ENCODE measurements at places on chromosomes 12 and 14. TPM values are rescaled to one million over a fixed set of nuclear protein-coding genes. Genes with fewer than 3 reads are reported as not detected.

GRCh38 chr12:11958221-11959091, 112.3 kb upstream of the BCL2L14 start:
- no peaks in the 10 kb centered on the region for H3K36me3 ChIP-seq
- no peak for DNase-seq
- no peaks in the 10 kb centered on the region for H3K4me1 ChIP-seq
- H3K27ac ChIP-seq: no peak overlapping the region
- no peaks in the 10 kb centered on the region for H3K27me3 ChIP-seq

GRCh38 chr14:28088125-28088524, 678.5 kb upstream of the FOXG1 start:
- H3K4me3 ChIP-seq: no peak overlapping the region
- DNase-seq: no peak
- no peaks in the 10 kb centered on the region for H3K27me3 ChIP-seq
- no peak overlapping the region for H3K27ac ChIP-seq

GRCh38 chr12:127145929-127146789, 1120.8 kb upstream of the TMEM132C start:
- peaks cover 5% of the 10 kb centered on the region for H3K4me1 ChIP-seq
- H3K36me3 ChIP-seq: no peaks in the 10 kb centered on the region
- peak overlapping the region; percentile 77 for H3K4me3 ChIP-seq
- no peak for DNase-seq
- H3K27me3 ChIP-seq: no peaks in the 10 kb centered on the region

- H3K36me3 ChIP-seq: no peaks in the 10 kb centered on the region
- H3K27me3 ChIP-seq: no peaks in the 10 kb centered on the region
- no peak overlapping the region for H3K4me3 ChIP-seq
- H3K27ac ChIP-seq: no peak overlapping the region
- H3K4me1 ChIP-seq: no peaks in the 10 kb centered on the region
Observed at GRCh38 chr14:57612946-57613345, 119.3 kb upstream of the CCDC198 start.

DNA sequence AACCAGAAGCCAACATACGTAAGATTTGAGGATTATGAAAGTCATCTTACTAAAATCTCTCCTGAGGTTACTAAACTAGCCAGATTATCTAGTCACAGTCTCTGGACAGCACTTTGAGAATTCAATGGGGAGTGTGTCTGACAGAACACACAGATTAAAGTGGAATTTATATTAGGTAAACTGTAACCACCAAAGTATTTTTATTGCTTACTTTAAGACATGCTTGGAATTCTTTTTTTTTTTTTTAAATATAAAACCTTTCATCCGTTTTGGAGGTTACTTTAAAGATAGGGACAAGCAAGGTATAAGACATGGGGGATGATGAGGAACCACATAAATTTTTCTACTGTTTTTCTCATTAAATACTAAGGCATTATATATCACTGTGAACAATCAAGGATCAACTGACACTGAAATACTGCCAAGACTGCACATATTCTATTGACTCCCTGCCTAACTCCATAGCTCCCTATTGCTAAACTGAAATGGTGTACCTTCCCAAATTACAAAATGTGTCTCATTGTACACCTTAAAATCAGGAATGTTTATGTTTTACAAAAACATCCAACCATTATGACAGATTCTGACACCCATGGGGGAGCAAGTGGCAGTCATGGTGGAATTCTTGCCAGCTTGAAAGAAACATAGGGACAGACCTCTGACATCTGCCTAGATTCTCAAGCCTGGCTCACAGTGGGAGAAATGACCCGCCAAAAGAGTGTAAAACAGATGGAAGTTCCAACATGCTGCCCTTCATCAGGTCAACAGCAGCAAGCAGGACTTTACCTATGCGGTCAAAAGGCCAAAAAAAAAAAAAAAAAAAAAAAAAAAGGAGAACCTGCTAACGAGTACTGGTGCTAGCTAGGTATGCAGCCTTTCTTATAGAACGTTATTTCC, 239.3 kb downstream of the MED13L start:
- no peak for DNase-seq
- H3K4me3 ChIP-seq: no peak overlapping the region
- H3K4me1 ChIP-seq: peaks cover 25% of the 10 kb centered on the region
- no peaks in the 10 kb centered on the region for H3K27me3 ChIP-seq
- no peaks in the 10 kb centered on the region for H3K36me3 ChIP-seq
- no peak overlapping the region for H3K27ac ChIP-seq

GRCh38 chr12:88925454-88925853, 345.2 kb upstream of the KITLG start:
- H3K4me1 ChIP-seq: no peaks in the 10 kb centered on the region
- no peaks in the 10 kb centered on the region for H3K36me3 ChIP-seq
- H3K27me3 ChIP-seq: no peaks in the 10 kb centered on the region
- no peak overlapping the region for H3K4me3 ChIP-seq
- no peak for DNase-seq
- H3K27ac ChIP-seq: no peak overlapping the region

DNA sequence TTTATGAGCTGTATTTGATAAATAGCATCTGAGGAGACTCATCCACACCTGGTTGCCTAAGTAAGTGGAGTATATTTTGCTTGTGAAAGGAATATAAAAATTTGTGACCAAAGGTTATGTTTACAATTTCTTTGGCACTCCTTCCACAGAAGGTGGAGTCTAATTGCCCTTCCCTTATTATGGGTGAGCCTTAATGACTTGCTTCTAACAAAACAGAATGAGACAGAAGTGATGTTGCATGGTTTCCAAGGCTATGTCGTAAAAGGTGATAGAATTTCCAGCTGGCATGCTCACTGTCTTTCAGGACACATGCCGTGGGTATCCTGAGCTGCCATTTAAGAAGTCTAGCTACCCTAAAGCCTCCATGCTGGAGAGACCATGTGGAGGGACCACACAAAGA, 116.8 kb upstream of the ABCD2 start:
- DNase-seq: no peak
- no peaks in the 10 kb centered on the region for H3K36me3 ChIP-seq

DNA sequence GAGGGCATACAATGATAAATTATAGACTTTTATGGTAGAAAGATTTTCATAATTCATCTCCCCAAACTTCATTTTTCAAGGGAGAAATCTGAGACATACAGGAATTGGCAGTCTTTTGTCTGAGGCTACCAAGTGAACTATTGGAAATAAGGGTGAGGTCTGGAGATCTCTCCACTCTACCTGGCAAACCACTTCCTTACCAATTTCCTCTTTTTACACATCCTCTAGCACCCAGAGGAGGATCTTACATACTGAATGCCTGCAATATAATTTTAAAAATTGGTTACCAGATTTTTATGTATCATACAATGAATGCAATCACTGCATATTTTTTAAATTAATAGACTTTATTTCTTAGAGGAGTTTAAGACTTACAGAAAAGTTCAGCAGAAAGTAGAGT, 6.6 kb downstream of the PDE6H start:
- DNase-seq: no peak
- H3K36me3 ChIP-seq: no peaks in the 10 kb centered on the region
- H3K27ac ChIP-seq: no peak overlapping the region

- H3K27ac ChIP-seq: no peak overlapping the region
- H3K4me3 ChIP-seq: no peak overlapping the region
- peaks cover 5% of the 10 kb centered on the region for H3K4me1 ChIP-seq
- no peaks in the 10 kb centered on the region for H3K27me3 ChIP-seq
- H3K36me3 ChIP-seq: no peaks in the 10 kb centered on the region
- DNase-seq: no peak
Observed at GRCh38 chr12:5514016-5514415, 82.1 kb downstream of the NTF3 start.

DNA sequence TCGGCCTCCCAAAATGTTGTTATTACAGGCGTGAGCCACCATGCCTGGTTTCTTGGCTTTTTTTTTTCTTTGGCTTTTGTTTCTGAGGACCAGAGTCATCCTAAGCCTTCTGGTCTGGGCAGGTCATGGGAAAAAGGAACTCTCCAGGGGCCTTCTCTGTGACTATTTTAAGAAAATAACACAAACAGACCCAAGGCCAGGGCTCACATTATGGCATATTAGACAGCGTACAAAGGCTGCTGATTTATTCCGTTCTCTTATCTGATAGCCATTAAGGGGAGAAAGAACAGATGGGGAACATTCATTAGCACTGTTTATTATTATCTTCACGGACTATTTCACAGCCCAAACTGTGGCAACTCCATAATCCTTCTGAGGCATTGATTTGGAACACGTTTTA, 28.8 kb upstream of the MANSC4 start:
- H3K27me3 ChIP-seq: no peaks in the 10 kb centered on the region
- peaks cover 22% of the 10 kb centered on the region for H3K4me1 ChIP-seq
- no peak overlapping the region for H3K4me3 ChIP-seq
- H3K27ac ChIP-seq: peak overlapping the region; percentile 41
- no peak for DNase-seq

GRCh38 chr12:105554223-105554678, 223.8 kb downstream of the C12orf75 start:
- H3K27me3 ChIP-seq: no peaks in the 10 kb centered on the region
- no peaks in the 10 kb centered on the region for H3K4me1 ChIP-seq
- no peak for DNase-seq
- H3K36me3 ChIP-seq: no peaks in the 10 kb centered on the region
- H3K27ac ChIP-seq: no peak overlapping the region
- no peak overlapping the region for H3K4me3 ChIP-seq

GRCh38 chr12:113936460-113936859, 29.7 kb downstream of the RBM19 start:
- peaks cover 27% of the 10 kb centered on the region for H3K36me3 ChIP-seq
- no peak overlapping the region for H3K4me3 ChIP-seq
- no peak for DNase-seq
- no peak overlapping the region for H3K27ac ChIP-seq
- no peaks in the 10 kb centered on the region for H3K27me3 ChIP-seq
- peaks cover 10% of the 10 kb centered on the region for H3K4me1 ChIP-seq

- peaks cover 11% of the 10 kb centered on the region for H3K36me3 ChIP-seq
- H3K4me3 ChIP-seq: no peak overlapping the region
- no peaks in the 10 kb centered on the region for H3K27me3 ChIP-seq
- peaks cover 5% of the 10 kb centered on the region for H3K4me1 ChIP-seq
- no peak for DNase-seq
Observed at GRCh38 chr14:63940387-63940786, 87.6 kb downstream of the SYNE2 start.

- peak within 1 kb of the TSS; percentile 87 for H3K4me3 ChIP-seq
- peaks cover 50% of the 10 kb centered on the region for H3K4me1 ChIP-seq
- DNase-seq: peak; percentile 50
- H3K27me3 ChIP-seq: no peaks in the 10 kb centered on the region
Observed at GRCh38 chr14:55411426-55412389, at the start of gene ATG14. TSS of gene ATG14 (minus strand) at chr14:55411830. CDS start at chr14:55411822, 8 bp downstream.

DNA sequence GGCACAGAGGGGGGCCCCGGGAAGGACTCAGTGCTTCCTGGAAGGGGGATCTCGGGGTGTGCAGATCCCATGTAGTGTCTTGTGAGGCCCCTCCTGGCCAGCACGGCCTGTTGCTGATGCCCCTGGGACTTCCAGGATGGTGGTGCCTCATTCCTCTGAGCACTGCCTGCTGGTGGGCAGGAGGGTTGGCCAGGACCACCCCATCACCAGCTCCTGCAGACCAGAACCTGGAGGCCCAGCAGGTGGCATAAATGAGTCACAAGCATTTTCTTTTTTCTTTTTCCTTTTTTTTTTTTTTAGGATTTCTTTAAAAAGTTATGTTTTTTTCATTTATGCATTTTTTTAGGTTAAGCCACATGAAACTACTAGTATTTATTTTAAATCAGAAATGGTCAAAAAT, 8.0 kb downstream of the MMP17 start:
- H3K27ac ChIP-seq: no peak overlapping the region
- no peaks in the 10 kb centered on the region for H3K36me3 ChIP-seq
- no peak for DNase-seq
- no peaks in the 10 kb centered on the region for H3K4me1 ChIP-seq
- H3K4me3 ChIP-seq: no peak overlapping the region

DNA sequence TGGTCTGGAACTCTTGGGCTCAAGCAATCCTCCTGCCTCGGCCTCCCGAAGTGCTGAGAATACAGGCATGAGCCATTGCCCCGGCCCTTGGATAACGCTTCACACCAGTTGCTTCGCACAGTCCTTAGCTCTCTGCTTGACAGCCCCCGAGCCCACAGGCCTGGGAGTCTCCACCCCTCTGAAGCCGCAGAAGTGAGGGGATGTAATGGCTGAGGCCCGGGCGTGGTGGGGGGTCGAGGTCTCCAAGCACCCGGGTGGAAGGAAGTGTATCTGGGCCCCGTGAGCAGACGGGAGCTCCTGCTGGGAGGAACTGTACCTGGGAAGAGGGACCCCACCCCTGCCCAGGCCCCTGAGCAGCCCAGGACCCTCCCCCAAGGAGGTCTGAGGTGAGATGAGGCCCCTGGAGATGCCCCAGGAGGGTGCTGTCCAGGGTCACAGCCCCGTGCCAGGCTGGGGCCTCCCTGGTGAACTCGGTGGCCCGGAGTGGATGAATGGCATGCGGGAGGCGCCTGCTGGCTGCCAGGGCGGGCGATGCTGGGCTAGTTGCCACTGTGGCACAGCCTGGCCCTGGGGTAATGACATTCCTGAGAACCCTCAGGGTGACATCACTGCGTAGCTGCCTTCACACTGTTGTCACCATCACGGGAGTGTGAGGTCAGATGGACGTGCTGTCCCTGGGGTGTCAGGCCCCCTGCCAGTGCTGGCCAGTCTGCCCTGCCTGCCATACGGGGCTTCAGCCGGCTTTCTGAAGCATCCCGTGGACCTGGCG, 48.9 kb downstream of the KIF26A start:
- no peaks in the 10 kb centered on the region for H3K4me1 ChIP-seq
- no peaks in the 10 kb centered on the region for H3K27me3 ChIP-seq
- DNase-seq: no peak
- H3K27ac ChIP-seq: no peak overlapping the region

DNA sequence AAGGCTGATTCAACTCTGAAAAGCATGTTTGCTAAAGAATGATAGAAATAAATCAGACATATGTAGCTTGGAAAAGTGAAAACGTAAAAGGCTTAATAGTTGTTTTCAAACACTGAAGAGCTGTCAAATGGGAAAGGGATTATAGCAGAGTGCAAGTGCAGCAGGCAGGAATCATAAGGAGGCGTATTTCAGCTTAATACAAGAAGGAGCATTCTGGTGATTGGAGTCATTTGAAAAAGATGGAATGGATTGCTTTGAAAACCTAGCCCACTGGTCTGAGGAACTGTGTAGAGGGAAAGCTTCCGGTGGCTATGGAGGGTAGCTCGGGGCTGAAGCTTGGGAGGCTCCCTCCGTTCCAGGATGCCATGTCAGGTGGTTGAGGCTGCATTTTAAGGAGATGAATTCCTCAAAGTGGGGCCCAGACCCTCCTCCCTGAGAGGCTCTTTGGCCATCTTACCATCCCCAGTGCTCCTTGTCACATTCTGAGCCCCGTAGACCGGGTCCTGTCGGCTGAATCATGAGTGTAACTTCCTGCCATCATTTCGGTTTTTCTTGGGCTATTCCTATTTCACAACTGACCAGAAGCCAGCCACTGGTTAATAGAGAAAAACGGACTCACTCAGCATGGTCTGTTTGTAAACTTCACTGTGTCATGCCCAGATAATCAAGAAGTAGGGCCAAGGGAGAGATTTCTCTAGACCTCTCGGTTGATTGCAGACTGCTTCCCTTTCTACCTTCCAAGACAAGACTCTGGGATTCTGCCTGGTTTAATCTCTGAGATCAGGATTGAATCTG, 6.5 kb downstream of the WNT5B start:
- H3K36me3 ChIP-seq: no peaks in the 10 kb centered on the region
- DNase-seq: no peak
- peaks cover 7% of the 10 kb centered on the region for H3K4me1 ChIP-seq
- no peak overlapping the region for H3K4me3 ChIP-seq
- H3K27ac ChIP-seq: no peak overlapping the region
- no peaks in the 10 kb centered on the region for H3K27me3 ChIP-seq

The TUBA1B gene
- total RNA-seq: 945 TPM

The NXPH4 gene
- not detected for total RNA-seq

The FGF23 gene
- total RNA-seq: not detected

The CFAP251 gene
- 3.4 TPM for total RNA-seq

The AMDHD1 gene
- not detected for total RNA-seq

The TPPP2 gene
- total RNA-seq: not detected

The SOX5 gene
- 36.8 TPM for total RNA-seq

The CFAP54 gene
- 4.2 TPM for total RNA-seq

The C12orf50 gene
- total RNA-seq: not detected

All from thoracic aorta (tissue), 2 donors.